CD14-positive monocyte (primary cell): ENCODE measurements at places on chromosomes 11 and 22.

- H3K27me3 ChIP-seq, result no peaks in the 10 kb centered on the region
- H3K4me3 ChIP-seq, result no peak overlapping the region
- H3K27ac ChIP-seq, result peak overlapping the region; percentile 26
- H3K36me3 ChIP-seq, result peaks cover 59% of the 10 kb centered on the region
Observed at GRCh38 chr22:35425971-35426800, 26.2 kb downstream of the MCM5 start.

DNA sequence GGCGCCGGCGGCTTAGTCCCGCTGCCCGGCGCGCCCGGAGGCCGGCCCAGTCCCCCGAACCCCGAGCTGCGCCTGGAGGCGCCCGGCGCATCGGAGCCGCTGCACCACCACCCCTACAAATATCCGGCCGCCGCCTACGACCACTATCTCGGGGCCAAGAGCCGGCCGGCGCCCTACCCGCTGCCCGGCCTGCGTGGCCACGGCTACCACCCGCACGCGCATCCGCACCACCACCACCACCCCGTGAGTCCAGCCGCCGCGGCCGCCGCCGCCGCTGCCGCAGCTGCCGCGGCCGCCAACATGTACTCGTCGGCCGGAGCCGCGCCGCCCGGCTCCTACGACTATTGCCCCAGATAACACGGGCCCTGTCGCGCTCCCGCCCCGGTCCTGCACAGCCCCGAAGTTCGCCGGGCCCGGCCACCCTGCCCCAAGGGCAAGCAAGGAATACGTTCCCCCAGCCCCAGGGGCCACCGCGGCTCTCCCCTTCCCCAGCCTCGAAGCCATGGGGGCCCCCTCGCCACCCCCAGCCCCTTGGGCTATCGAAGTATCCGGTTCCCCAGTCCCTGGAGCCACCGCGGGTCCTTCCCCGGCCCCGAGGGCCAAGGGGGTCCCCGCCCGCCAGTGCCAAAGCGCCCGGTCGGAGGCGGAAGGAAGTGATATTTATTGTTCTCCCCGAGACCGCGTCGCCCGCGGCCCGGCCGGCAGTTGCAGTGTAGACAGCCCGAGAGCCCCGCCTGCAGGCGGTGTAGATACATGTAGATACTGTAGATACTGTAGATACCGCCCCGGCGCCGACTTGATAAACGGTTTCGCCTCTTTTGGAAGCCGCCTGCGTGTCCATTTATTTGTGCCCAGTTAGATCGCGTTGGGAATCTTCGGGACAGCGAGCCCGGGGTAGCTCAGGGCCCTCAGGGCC, 6.2 kb downstream of the TBX1 start:
- peaks cover 81% of the 10 kb centered on the region for H3K27me3 ChIP-seq
- peaks cover 16% of the 10 kb centered on the region for H3K4me1 ChIP-seq
- DNase-seq, result peak; percentile 44

GRCh38 chr11:16291729-16292128, 64.6 kb downstream of the SOX6 start:
- no peaks in the 10 kb centered on the region for H3K36me3 ChIP-seq
- no peak overlapping the region for H3K4me3 ChIP-seq
- H3K4me1 ChIP-seq, result no peaks in the 10 kb centered on the region
- H3K27ac ChIP-seq, result no peak overlapping the region
- no peaks in the 10 kb centered on the region for H3K27me3 ChIP-seq

DNA sequence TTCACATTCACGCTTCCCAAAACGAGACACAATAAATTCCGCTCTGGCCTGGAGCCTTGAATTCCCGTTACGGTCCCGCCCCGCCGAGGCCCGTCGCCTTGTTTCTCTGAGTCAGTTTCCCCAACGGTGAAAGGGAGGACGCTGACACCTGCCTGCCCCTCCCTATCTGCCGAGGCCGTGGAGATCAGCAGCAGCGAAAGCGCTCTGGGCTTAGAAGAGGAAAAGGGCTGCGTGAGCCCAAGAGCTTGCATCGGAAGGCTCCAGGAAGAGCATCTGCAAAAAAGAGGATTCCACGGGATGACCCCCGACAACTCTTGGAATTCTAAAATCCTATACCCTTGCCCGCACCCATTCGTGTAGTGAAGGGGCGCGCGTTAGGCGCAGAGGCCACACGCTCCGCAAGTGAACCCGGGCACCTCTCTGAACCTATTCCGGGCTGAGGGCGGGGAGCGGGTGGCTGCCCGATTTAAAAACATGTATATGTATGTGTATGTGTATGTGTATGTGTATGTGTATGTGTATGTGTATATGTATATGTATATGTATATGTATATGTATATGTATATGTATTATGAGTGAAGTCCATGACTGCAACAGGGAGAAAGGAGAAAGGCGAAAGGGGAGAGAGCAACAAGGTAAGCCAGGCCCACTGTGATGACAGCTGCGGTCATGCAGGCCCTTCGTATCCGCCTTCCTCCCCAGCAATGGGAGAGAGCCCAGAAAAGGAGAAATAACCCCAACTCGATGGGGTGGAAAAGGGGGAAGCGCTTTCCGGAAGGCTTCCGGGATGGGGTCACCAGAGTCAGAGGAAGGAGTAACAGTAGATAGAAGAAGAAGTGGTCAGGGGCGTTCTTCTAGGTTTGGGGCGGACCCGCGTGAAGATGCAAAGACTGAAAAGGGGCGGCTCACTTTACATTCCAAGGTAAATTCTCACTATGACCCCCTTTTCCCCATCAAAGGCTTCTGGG, 948 bp upstream of the MRTFA start:
- H3K27me3 ChIP-seq, result no peaks in the 10 kb centered on the region
- H3K27ac ChIP-seq, result peak overlapping the region; percentile 93
- H3K36me3 ChIP-seq, result no peaks in the 10 kb centered on the region
- peak overlapping the region; percentile 95 for H3K4me3 ChIP-seq
- peak; percentile 90 for DNase-seq

GRCh38 chr11:109196016-109196415, 226.0 kb upstream of the C11orf87 start:
- H3K27ac ChIP-seq, result no peak overlapping the region
- DNase-seq, result no peak
- H3K27me3 ChIP-seq, result no peaks in the 10 kb centered on the region

DNA sequence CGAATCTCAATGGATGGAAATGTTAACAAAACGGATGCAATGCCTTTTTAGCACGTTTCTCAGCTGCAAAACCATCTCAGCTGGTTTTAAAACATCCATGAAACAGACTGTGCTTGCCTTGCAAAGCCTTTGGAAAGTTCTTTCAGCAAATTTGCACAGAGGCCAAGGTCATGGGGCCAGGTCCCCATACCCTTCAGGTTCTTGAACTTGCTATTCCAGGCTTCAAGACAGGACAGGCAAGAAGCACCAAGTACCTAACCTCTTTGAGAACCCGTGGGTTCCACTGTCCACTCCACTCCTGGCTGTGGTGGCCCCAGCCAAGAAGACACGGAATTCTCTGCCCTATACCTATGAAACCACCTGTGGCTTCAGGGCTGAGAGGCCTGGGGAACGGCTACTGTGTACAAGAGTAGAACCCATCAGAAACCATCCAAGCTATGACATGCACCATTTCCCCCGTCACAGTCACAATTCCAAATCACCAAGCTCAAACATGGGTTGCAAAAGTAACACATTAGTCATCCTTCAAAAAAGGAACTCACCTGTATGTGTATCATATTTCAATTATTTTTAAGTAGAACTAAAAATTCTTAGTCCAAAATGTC, 17.0 kb downstream of the TNKS1BP1 start:
- H3K36me3 ChIP-seq, result no peaks in the 10 kb centered on the region
- H3K4me3 ChIP-seq, result no peak overlapping the region
- H3K27ac ChIP-seq, result no peak overlapping the region
- peak; percentile 30 for DNase-seq
